ENCODE measurements at places on chromosomes 11 and 22.

GRCh38 chr11:87859636-87860035, 315.6 kb downstream of the RAB38 start:
- no peak for DNase-seq

GRCh38 chr22:38696606-38697424, 3.9 kb downstream of the JOSD1 start:
- DNase-seq, result no peak

- DNase-seq, result no peak
Measured at GRCh38 chr22:21564411-21564810, 3.1 kb upstream of the UBE2L3 start.

DNA sequence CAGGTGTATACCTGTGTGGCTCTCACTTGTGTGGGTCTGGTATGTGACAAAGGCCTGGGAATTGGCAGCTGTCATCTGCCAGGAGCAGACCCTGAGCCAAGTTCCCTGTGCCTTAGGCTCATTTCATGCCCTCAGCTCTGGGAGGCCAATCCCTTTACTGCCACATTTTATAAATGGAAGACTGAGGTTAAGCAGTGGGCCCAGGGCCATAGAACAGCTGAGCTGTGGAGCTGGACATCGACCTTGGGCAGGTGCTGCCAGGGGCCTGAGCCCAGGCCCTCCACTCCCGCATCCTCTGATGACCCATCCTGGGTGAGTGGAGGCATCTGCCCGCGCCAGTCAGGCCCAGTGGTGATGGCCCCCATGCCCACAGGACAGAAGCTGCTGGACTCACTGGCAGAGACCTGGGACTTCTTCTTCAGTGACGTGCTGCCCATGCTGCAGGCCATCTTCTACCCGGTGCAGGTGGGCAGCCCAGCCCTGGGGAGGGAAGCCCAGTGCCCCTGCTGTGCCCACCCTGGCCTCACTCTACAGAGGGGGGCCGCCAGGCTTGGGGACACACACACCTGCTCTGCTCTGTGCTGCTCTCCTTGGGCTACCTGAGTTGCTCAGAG, 20.9 kb upstream of the ARHGAP8 start:
- DNase-seq, result no peak

GRCh38 chr11:33383075-33383919, 126.1 kb downstream of the HIPK3 start:
- no peak for DNase-seq

- DNase-seq, result no peak
Measured at GRCh38 chr11:6943131-6943530, 16.9 kb downstream of the ZNF215 start.

GRCh38 chr11:124879493-124880289, 14.5 kb downstream of the ROBO3 start:
- no peak for DNase-seq

GRCh38 chr11:57474803-57475115, 14.4 kb downstream of the RTN4RL2 start:
- DNase-seq, result no peak

DNA sequence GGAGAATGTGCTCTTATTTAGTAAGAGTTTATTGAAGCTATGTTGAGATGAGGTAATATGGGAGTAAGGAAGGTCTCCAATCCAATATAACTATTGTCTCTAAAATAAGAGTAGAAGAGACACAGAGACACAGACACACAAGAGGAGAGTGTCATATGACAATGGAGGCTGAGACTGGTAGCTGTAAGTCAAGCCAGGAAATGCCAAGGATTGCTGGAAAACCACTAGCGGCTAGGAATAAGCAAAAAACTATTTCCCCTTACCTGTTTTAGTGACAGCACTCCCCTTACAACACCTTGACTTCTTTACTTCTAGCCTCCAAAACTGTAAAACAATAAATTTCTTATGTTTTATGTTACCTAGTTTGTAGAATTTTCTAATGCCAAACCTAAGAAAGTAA, 1652.8 kb downstream of the LRRC4C start:
- DNase-seq, result no peak

GRCh38 chr11:96396637-96397036, 6.8 kb downstream of the JRKL start:
- DNase-seq, result no peak

DNA sequence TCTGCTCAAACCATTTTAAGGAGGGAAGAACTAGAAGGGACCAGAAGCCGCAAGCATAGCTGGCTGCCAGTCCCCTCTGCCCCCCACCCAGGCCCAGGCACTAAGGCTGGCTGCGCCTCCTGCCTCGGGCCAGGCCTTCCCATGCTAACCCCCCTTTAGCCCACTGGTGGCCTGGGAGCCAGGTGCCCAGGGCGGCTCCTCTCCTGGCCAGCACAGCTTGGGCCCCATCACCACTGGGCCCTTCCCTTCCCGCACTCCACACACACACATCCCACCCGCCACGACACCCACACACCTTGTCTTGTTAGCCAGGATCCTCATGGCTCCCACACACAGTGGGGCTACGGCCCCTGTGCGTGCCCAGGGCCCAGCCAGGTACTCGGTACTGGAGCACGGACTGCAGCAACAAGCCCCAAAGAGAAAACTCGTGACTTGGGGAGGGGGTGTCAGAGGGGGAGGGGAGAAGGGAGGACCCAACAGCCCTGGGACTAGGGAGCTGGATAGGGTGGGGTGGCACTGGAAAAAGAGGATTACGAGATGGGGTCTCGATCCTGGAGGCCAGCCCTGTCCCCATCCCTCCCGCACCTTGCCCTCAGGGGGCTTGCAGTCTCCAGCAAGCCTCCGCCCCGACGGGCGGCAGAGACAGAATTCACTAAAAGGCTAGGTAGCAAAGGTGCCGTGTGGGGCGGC, 16.0 kb downstream of the BCL9L start:
- DNase-seq, result no peak

DNA sequence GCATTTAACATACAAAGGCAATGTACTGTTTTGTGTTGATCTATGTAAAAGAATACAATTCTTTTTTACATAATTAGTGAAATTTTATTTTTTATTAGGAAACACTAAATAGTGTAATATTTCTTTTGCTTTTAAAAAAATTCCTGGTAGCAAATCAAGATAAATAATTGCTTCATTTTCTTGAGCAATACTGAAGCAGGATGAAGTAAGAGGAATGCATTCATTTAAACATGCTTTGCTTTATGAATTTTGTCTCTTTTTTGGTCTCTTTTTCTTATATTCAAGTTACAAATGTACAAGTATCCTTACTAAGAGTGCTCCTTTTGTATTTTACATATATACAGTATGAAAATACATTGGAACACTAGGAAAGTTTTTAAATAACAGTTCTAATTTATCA, 144.4 kb upstream of the TEAD1 start:
- DNase-seq, result no peak

GRCh38 chr22:19806213-19807160, 45.9 kb downstream of the TBX1 start:
- DNase-seq, result no peak

DNA sequence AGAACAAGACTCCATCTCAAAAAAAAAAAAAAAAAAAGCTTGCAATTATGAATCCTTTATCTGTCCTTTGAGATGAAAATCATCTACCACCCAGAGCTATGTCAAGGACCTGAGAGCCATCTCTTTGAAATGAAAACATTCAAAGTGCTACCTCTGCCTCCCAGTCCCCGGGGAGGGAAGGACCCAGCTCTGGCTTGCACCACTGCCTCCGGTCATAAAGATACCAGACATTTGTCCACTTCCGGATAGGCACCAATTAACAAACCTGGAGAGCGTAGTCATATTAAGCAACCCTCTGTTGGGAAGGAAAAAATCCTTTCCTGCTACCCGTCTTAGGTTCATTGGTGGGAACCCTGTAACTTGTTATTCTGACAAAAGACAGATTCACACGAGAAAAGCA, 98.6 kb downstream of the ARHGAP8 start:
- DNase-seq, result no peak

GRCh38 chr22:32475468-32476010, 928 bp downstream of the FBXO7 start:
- peak; percentile 70 for DNase-seq

DNA sequence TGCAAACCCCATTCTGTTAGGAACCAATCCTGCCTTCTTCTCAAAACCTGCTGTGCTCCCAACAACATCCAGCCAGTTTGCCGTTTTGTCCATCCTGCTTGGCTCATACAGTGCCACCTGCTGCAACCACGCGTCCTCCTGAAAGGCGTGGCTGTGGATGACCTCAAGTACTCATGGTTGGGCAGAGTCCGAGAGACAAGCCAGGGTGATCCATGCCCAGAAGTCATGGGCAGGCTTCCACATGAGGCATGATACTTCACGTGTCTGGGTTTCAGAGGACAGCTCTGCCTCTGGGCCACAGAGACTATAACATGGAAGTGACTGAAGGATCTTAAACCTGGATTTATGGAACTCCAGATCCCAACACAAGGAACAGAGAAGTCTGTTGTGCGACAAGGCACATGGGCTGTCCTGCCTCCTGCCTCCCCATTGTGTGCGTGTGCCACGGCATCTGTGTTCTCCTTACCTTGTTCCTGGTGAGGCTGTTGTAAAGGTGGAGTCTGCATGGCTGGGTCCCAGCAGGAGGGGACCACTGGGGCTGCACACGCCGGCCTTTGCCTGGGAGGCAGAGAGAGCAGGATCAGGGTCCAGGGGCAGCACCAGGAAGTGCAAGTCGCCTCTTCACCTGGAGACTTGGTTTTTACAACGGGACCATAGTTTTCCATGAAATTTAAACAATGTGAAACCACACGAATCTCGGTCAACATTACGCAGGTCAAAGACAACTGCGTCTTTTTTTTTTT, 15.4 kb downstream of the CARS1 start:
- DNase-seq, result no peak

- no peak for DNase-seq
Measured at GRCh38 chr11:37422511-37422910, 824.5 kb upstream of the RAG2 start.

GRCh38 chr11:97163631-97164191, 773.9 kb downstream of the JRKL start:
- no peak for DNase-seq

GRCh38 chr11:79100093-79100910, 340.5 kb downstream of the TENM4 start:
- DNase-seq, result peak; percentile 70

- no peak for DNase-seq
Measured at GRCh38 chr22:49047447-49047846, 780.2 kb downstream of the BRD1 start.

DNA sequence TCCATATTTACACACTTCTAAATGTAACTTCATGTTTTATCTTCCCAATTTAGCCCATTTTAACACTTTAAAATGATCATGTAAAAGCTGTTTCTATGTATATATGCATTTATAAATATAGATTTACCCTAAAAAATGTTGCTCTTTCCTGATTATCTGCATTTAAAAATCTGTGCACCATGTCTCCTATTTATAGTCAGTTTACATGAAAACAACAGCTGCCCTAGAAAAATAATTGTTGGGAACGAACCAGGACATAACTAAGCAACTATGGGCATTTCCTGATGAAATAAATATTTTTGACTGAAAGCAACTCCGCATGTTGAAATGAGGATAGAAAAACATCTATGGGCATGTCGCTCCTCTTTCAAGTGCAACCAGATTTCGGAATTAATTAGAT, 1368.2 kb downstream of the FAM181B start:
- DNase-seq, result no peak

DNA sequence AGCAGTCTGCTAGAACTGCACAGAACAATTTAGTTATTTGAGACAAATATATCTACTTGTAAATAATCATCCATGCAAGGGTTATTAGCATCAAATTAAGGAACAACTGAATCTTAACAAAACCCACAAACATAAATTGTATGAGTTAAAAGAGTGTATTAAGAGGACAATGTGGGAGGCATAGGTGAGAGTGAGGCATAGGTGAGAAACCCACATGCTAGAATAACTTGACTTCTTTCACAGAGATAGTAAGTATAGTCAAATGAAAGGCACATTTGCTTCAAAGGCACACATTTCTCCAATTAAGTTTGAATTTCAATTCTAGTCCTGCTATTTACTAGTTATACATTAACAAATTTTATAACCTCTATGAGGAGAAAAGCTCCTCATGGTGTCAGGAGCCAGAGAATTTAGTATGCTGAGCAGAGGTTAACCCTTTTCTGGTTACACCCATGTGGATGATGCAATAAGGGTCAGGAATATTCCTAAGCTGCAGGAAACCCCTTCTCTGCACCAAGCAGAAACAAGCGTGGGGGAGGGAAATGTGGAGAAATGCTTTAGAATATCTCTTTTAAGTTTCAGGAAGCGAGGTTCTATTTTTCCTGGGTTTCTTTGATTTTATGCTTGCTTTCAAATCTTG, 264.2 kb downstream of the GRM5 start:
- DNase-seq, result no peak

DNA sequence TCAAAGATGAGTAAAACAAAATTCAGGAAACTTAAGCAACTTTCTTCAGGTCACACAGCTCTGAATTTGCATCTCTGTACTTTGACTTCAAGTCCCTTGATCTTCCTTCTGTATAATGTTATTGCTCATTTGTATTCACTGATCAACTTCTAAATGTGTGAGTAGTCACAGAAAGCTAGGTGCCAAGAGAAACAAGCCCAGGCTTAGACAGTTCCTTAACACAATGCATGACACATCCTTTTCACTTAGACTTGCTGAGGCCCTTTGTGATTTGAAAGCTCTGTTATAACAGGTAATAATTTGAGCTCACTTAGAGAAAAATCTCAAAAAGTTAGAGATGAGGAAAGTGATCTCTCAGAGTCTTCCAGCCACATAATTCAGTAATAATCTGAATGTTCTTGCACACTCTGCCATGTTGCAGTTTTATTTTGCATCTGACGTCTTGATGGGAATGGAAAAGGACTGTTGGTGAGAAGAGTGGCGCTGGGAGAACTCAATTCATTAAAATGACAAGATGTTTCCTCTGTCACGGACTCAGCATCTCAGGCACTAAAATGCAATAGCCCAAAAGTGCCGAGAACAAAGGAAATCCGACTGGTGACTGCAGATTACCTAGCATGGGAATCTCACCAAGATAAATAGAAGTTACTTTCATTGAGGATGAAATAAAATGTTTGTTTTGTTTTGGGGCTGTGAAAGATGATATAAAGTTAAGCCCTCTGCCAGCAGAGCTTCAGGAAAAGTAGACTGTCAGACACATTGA, 665.3 kb downstream of the OPCML start:
- no peak for DNase-seq

DNA sequence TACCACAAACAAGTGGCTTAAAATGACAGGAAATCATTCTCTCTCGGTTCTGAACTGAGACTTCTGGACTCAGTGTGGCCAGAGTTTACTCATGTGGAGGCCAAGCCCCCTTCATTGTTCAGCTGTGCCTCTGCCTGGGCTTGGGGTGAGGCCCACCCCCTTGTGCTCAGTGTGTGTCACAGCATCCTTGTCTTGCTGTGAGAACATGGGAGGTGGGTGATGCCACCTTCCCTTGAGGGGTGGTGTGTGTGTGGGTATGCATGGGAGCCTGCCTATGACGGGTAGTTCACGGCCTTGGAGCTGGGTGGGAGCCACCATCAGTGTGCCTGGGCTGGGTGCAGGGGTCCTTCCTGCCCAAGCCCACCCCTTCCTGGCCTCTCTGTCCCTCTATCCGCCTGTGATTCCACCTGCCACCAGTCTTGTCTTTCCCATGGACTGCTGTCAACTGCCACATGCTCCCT, 101.7 kb downstream of the MORC2 start:
- peak; percentile 37 for DNase-seq

Data from NAMALWA (cell line).